LoVo (cell line): ENCODE measurements at places on chromosomes 16 and 17.

DNA sequence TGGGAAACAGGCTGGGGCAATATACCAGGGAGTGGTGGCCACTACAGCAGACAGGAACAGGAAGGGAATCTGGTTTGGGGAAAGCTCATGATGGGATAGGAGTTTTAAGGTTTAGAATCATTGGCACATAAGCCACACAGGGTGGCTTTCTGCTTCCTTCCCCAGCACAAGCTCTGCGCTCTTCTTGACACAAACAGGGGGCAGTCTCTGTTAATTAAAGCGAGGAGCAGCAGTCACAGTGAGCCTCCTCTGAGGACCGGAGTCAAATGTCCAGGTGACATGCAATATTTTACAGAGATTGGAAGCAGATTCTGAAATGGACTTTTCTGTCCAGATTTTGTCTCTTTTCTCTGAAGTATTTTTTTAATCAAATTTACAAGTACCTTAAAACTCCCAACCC, 2.8 kb upstream of the SHISA9 start:
- no peak for DNase-seq

DNA sequence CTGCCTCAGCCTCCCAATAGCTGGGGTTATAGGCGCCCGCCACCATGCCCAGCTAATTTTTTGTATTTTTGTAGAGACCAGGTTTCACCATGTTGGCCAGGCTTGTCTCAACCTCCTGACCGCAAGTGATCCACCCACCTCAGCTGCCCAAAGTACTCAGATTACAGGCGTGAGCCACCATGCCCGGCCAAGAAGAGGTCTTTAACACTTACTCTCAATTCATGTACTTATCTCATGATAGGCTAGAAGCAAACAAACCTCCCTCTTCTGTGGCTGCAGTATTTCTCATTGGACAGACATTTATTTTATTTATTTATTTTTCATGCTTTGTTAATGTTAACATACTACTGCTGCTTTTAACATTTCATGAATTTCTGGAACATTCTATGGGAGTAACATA, 7.0 kb upstream of the NT5C start:
- no peak for DNase-seq

GRCh38 chr17:41975099-41976083, 8.8 kb downstream of the CNP start:
- DNase-seq, result no peak

DNA sequence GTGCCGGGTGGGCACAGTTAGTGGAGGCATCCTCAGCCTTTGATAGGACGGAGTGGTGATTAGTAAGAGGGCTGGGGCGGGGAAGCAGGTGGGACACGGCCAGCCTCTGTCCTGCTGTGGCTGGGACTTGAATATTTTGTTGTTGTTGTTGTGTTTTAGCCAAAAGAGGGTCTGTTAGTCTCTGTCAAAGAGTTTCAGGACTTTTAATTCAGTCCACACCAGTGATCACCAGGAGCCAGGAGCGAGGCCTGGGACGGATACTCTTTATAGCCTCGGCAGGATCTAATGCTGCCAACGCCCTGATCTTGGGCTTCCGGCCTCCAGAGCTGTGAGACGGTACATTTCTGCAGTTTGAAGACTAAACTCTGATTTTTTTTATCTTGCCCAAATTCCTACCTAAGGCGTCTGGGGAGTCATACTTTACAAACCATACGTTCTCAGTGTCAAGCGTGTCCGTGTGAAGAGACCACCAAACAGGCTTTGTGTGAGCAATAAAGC, 2.9 kb upstream of the RNF213 start:
- peak; percentile 54 for DNase-seq

- peak; percentile 65 for DNase-seq
Observed at GRCh38 chr16:30115238-30115637, 1.9 kb upstream of the GDPD3 start.

GRCh38 chr17:17952691-17953090, 19.5 kb downstream of the TOM1L2 start:
- DNase-seq, result no peak

DNA sequence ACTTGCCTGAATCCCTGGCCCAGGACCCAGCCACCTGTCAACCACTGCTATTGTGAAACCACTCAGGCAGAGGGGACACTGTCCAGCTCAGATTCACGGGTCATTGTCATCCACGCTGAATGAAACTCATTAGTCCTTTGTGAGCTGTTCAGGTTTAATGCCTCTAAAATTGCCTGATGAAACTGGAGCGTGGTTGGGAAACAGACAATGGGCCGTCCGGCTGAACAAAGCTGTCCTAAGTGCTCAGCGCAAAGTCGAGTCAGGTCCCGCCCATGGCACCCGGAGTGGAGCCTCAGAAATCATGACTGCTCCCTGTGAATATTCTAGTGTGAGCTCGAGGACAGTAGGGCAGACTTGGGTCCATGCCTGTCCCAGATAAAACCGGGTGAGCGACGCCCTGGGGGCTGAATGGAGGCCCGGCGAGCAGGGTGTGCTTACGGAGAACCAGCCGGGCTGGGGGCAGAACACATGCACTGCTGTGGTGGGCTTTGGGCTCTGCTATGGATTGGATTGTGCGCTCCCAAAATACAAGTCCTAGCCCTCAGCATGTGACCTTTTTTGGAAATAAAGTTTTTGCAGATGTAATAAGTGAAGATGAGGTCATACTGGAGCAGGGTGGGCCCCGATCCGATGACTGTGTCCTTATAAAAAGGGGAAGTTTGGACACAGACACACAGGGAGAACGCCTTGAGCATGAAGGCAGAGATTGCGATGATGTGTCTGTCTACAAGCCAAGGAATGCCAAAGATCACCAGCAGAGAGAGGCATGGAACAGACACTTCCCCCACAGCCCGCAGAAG, 12.9 kb upstream of the CMIP start:
- no peak for DNase-seq

- DNase-seq, result no peak
Observed at GRCh38 chr17:73551759-73552158, 92.5 kb downstream of the SDK2 start.

DNA sequence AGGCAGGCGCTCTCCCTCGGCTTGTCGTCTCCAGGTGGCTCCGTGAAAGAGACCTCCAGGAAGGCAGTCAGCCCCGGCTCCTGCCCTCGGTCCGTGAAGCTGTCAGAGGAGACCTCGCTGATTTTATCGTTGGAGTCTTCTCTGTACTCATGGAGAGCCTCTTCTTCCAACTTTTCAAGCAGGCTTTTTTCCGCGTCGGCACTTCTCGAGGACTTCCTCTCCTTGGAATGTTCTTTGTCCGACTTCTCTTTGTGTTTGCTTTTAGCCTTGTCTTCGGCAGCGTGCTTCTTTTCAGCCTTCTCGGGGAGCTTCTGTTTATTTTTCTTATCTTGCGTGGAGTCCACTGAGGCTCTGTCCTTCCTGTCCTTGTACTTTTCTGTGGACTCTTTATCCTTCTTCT, 65.0 kb downstream of the ZNF778 start:
- DNase-seq, result no peak

GRCh38 chr17:51347851-51348584, 87.7 kb downstream of the UTP18 start:
- DNase-seq, result no peak

DNA sequence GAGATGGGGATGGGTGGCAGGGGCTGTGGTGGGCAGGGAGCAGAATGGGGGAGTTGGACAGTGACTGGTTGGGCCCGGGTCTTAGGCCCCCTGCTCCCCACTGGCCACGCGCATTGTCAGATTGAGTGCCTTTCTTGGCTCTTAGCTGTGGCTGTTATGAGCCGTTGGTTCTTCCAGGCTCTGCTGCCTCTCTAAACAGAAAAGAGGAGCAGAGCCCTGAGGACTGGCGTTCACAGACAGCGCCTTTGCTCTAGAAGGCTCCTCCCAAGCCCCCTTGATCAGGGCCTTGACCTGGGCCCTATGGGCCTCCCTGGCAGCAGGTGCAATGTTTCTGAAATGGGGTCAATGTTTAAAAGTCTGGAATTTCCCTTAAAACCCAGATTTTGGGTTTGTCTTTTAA, 14.8 kb upstream of the NUDT16L1 start:
- no peak for DNase-seq

DNA sequence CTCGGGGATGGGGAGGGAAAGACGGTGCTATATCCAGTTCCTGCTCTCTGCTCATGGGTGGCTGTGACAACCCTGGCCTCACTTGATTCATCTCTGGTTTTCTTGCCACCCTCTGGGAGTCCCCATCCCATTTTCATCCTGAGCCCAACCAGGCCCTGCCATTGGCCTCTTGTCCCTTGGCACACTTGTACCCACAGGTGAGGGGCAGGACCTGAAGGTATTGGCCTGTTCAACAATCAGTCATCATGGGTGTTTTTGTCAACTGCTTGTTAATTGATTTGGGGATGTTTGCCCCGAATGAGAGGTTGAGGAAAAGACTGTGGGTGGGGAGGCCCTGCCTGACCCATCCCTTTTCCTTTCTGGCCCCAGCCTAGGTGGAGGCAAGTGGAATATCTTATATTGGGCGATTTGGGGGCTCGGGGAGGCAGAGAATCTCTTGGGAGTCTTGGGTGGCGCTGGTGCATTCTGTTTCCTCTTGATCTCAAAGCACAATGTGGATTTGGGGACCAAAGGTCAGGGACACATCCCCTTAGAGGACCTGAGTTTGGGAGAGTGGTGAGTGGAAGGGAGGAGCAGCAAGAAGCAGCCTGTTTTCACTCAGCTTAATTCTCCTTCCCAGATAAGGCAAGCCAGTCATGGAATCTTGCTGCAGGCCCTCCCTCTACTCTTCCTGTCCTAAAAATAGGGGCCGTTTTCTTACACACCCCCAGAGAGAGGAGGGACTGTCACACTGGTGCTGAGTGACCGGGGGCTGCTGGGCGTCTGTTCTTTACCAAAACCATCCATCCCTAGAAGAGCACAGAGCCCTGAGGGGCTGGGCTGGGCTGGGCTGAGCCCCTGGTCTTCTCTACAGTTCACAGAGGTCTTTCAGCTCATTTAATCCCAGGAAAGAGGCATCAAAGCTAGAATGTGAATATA, 4.8 kb upstream of the LASP1NB start:
- DNase-seq, result no peak
